ENCODE measurements at places on chromosomes 5 and 9.

DNA sequence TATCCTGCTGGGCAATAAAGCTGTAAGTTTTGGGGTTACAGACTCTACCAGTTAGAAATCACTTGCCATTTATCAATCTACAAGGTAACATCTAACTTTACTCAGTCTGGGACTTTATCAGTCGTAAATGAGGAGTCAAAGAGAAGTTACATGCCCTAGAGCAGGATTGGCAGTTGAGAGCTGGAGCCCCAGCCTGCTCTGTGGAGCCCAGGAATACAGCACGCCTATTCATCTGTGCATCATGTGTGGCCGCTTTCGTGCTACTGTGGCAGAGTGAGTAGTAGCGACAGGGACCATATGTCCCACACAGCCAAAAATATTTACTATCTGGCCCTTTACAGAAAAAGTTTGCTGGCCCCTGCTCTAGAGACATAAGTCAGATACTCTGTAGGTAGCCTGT is 152.5 kb upstream of the NTRK2 start:
- DNase-seq = no peak

GRCh38 chr9:28270156-28270555 is 696.9 kb upstream of the C9orf72 start:
- DNase-seq = peak; percentile 5

GRCh38 chr9:120442308-120442995 is 137.5 kb downstream of the CDK5RAP2 start:
- DNase-seq = no peak

- no peak for DNase-seq
These were observed 69.0 kb upstream of the MSX2 start for GRCh38 chr5:174655351-174655750.

- DNase-seq = no peak
These were observed 4.6 kb downstream of the NRG2 start for GRCh38 chr5:140038373-140038957.

DNA sequence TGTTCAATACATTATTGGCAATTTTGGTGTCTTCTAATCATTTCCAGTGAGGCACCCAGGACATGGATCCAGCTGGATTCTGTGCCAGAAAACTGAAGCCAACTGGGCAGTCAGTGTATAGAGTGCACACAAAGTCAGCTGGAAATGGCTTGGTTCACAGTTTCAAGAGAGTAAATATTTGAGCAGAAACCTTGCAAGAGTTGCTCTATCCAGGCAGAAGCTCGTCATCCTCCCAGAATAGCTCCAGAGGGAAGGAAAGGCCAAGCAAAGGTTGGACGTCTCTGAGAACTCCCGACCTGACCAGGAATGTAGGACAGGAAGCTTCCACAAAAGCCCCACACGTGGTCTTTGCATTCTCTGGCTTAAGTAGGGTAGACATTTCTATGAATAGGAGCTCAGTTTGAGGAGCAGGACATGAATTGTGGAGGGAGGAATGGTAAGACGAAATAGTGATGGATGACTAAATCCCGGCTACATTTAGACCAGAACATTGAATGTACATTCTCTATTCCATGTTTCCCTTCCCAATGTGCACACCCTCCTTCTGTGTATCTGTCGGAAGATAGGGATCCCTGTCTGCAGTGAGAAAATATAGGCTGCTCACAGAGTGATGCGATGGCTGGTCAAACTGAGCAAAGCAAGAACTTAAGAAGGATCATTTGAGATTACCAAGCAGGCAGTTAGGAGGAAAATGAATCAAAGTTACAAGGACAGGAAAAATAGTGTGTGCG is 72.7 kb upstream of the FCN2 start:
- no peak for DNase-seq

- DNase-seq = no peak
These were observed 106.3 kb downstream of the C9orf152 start for GRCh38 chr9:110101531-110102161.

- no peak for DNase-seq
These were observed 130.0 kb downstream of the C9orf152 start for GRCh38 chr9:110077925-110078324.

- DNase-seq = peak; percentile 78
These were observed 662.9 kb upstream of the ZNF608 start for GRCh38 chr5:125409234-125409860.

DNA sequence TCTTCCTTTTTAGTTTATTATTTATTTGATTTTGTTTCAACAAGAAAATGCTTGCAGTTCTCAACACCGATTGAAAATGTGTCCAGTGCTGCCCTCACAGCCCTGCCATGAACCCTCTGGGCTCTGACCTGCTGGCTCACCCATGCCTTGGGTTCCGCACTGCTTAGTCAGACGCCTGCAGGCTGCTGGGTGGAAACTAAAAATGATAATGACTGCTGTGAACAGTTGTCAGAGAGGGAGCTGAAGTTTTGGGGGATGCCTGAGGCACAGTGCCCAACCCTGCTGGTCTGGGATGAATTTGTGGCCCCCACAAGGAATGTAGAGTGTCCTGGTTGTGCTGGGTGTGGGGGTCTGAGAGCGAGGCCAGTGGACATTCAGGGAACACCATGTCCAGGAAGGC is 22.2 kb upstream of the CFAP157 start:
- DNase-seq = no peak

GRCh38 chr5:76838481-76839261 is 11.1 kb upstream of the S100Z start:
- DNase-seq = peak; percentile 45

DNA sequence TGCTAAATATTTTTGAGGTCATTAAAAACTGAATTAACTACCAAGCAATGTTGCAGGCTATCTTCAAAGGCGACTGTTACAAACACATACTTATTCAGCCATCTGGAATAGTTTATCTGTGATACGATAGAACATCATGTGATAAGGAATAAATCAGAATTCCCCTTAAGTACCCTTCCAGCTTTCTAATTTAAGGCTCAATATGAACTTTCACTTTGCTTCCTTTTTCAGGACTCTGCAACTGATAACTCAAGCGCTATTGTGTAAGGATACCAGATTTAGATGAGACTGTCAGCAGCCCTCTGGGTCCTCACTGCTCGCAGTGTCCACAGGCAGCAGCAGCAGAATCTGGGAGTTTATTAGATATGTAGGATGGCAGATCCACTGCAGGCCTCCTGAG is 416.3 kb downstream of the SPATA31D1 start:
- no peak for DNase-seq

DNA sequence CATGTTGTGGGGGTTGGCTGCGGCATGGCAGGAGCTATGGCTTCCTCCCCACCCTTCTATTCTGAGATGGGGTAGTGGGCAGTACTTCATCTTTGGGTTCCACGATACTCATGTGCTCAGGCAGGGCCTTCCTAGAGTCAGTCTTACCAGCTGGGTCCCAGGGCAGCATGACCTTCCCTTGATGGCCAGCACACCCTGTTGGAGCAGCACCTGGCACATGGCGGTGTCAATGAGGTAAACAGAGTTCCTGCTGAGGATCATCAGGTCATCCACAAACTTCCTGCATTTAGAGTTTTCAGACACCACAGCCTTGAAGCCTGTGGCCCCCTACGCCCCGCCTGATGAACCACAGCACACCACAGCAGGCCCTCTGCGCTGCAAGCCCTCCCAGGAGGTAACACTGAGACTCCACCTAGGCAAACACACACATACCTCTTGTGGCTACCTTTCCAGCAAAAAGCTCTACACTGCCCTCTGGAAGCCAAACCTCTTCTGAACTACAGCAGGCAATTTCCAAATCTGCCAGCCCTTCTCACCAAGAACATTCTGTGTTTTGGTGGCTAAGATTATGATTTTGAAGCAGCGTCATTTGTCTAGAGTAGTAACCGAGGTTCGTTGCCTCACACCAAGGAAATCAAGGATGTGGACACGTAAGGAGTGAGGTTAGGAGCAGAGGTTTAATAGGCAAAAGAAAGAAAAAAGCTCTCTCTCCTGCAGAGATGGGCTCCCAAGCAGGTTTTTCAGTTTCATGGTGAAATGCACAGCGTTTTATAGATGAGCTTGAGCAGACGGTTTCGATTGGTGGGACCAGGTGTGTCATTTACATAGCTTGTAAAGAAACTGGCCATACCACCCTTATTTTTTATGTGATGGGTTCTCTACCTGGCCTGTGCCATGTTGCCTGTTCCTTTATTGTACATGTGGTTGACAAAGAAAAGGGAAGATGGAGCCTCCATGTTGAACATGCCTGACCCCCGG is 20.3 kb upstream of the TMEM174 start:
- DNase-seq = no peak

- DNase-seq = no peak
These were observed 142.1 kb downstream of the PLK2 start for GRCh38 chr5:58317808-58318207.

- peak; percentile 73 for DNase-seq
These were observed 52.9 kb downstream of the LRSAM1 start for GRCh38 chr9:127503947-127504886.

- no peak for DNase-seq
These were observed 303.1 kb downstream of the MLLT3 start for GRCh38 chr9:20319241-20319640.

DNA sequence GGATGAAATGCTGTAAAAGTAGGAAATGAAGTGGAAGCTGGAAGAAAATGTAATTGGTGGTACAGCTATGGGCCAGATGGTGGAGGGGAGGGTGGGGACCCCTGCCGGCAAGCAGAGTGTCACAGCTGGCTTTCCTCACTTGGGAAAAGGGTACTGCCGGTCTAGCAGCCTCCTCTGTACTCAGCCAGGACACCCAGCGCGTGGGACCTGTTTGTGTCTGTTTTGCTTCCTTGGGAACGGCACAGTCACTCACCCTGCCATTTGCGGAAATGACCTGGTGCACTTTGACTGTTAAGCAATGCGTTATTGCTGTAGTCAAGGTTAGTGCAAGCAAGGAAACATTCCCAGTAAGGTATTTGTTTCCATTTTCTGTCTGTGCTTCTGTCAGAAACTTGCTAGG is 10.1 kb downstream of the TMEM252 start:
- no peak for DNase-seq

- DNase-seq = no peak
These were observed 95.7 kb upstream of the ARAP3 start for GRCh38 chr5:141777711-141778110.
